ENCODE measurements at places on chromosomes 13 and 19.

DNA sequence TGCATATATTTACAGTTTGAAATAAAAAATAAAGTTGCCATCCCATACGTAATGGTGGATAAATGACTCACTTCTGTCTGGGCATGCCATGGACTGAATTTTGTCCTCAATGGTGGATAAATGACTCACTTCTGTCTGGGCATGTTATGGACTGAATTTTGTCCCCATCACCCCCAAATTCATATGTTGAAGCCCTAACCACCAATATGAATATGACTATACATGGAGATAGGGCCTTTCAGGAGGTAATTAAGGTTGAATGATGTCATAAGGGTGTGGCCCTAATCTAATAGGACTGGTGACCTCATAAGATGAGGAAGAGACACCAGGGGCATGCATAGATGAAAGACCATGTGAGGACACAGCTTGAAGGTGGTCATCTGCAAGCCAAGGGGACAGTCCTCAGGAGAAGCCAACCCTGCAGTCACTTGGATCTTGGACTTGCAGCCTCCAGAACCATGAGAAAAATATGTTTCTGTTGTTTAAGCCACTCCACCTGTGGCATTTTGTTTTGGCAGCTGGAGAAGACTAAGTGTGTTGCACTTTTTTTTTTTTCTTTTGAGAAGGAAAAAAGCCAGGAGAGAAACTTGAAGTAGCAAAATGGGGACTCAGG is 41.8 kb downstream of the RFC3 start:
- DNase-seq: no peak

- peak; percentile 8 for DNase-seq
These were observed 441.5 kb upstream of the KLF12 start for GRCh38 chr13:74575729-74576125.

GRCh38 chr13:77323858-77324257 is 3.0 kb downstream of the MYCBP2 start:
- no peak for DNase-seq

DNA sequence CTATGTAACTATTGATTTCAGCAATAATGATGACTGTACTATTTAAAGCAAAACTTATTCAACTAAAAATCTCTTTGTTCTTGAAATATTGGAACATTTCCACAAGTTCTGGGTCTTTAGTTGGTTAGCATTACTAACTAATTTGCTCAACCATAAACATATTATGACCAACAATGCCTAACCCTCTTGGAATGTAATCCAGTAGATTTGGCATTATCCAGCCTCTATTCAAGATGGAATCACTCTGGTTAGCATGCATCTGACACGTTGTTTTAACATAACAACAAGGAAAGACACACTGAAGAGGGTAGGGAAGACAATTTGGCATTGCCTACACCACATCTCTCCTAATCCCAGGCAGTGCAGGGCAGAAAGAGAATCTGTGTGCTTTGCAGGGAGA is 941.3 kb upstream of the PCDH20 start:
- DNase-seq: no peak

- DNase-seq: no peak
These were observed 20.7 kb downstream of the MIPEP start for GRCh38 chr13:23868521-23868920.

DNA sequence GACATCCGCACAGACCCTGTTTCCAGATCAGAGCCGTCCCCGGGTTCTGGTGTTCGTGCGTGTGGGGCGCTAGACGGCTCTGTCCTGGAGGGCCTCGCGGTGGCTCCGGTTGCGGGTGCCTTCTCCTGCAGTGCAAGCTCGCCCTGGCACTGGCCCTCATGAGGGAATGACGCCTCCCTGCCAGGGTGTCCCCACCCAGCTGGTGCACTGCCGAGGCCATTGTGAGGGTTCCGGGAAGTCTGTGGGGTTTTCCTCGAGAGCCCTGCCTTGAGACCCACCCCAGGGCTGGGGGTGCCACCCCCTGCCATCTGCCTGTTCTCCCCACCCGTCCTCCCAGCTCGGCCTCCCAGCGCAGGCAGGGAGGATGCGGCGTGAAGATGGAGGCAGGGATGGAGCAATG is 19.2 kb upstream of the GNA15 start:
- DNase-seq: no peak

- DNase-seq: no peak
These were observed 742 bp downstream of the NALCN start for GRCh38 chr13:101415358-101416174.

GRCh38 chr13:29664591-29664990 is 69.1 kb upstream of the SLC7A1 start:
- no peak for DNase-seq

DNA sequence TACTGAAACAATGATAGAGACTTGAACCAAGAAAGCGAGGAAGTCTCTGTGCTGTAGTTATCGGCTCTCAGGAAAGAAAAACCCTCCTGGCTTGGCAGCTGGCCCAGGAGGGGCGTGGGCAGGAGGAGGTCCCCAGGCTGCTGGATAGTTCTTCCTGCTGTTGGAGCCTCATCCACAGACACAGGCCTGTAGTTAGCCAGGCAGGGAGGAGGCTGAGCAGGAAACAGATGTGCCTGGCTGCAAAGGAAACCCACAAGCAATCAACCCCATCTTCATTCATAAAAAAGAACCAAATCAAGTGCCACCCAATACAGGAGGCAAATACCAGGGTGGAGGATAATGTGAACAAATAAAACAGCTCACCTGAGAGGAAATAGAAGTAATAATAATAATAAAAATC is 86.2 kb downstream of the IRS2 start:
- no peak for DNase-seq

- peak; percentile 34 for DNase-seq
These were observed 666 bp downstream of the SAMD1 start for GRCh38 chr19:14089662-14090508.

- DNase-seq: no peak
These were observed 69.2 kb downstream of the ZNF100 start for GRCh38 chr19:21698215-21698614.

DNA sequence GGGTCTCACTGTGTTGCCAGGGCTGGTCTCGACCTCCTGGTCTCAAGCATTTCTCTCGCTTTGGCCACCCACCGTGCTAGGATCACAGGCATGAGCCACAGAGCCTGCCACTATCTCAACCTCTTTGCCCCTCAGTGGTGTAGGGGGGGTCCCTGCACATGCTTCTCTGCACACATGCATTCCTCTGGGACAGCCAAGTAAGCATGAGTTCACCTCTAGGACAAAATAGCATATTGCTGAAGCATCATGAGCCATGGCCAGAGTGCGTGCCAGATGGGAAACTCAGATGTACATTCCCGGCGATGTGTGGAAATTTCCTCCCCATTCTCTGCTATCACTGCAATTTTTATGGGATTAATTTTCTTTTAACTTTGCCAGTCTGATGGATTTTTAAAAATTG is 23.1 kb downstream of the CHAF1A start:
- DNase-seq: no peak

DNA sequence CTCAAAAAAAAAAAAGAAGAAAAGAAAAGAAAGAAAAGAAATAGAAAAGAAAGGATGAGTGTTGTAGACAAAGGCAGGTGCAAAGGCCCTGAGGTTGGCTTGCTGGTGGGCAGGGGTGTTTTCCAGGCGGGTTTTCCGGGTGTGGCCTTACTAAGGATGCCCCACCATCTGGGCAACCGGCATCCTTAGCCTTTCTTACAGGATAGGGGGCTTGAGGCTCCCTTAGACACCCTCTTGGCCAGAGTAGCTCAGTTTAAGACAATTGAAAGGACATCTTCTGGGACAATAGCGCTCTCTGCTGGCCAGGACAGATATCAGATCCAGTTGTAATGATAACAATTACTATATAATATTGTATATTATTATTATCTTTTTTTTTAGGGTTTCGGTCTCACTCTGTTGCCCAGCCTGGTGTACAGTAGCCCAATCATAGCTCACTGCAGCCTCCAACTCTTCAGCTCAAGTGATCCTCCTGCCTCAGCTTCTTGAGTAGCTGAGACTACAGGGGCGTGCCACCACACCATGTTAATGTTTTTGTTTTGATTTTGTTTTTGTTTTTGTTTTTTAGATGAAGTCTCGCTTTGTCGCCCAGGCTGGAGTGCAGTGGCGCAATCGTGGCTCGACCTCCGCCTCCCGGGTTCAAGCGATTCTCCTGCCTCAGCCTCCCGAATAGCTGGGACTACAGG is 1.4 kb upstream of the QTRT1 start:
- peak; percentile 35 for DNase-seq

DNA sequence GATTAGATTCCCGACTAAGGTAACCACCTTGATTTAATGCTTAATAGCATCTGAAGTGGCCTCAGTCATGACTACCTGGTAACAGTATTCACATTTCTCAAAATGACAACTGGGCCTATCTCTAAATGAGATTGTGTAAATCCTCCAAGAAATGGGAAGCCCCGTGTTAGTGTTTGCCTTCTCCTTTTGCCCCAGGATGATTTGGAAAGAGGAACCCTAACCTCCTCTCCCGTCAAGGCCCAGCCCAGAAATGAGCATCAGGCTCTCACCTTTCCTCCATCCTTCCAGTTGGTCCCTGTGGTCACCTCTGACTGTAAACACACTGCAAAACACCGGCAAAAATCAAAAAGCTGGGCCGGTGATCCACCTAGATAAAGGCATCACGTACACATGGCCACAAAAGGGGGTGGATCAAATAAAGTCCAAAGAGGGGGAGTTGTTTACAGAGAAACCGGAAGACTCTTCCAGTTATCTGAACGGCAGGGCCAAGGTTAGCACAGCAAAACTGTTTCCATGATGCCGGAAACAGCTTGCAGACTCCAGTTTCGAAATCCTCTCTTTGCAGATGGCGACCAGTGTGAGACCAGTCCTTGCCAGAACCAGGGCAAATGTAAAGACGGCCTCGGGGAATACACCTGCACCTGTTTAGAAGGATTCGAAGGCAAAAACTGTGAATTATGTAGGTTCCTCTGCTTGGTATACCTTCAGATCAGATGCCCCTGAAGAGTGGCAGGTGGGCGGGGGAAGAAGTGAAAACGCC is 16.4 kb downstream of the F10 start:
- DNase-seq: no peak

GRCh38 chr19:42121036-42121621 is 11.1 kb downstream of the POU2F2 start:
- no peak for DNase-seq

- DNase-seq: no peak
These were observed 106.5 kb downstream of the LHFPL6 start for GRCh38 chr13:39496506-39496905.

GRCh38 chr19:3450796-3451411 is 29.4 kb downstream of the SMIM24 start:
- no peak for DNase-seq

GRCh38 chr19:13234518-13234917 is 84.3 kb downstream of the IER2 start:
- DNase-seq: peak; percentile 15

DNA sequence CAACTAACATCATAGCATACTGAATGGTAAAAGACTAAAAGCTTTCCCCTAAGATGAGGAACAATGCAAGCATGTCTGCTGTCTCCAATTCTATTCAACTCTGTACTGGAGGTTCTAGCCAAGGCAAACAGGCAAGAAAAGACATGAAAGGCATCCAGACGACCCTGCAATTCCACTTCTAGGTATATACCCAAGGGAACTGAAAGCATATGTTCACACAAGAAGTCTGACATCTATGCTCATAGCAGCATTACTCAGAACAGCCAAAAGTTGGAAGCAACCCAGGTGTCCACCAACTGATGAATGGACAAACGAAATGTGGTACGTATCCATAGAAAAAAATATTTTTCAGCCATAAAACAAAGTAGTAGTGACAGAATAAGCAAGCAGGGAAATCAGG is 39.1 kb downstream of the PEPD start:
- DNase-seq: no peak

GRCh38 chr13:20057963-20058362 is 99.4 kb downstream of the ZMYM2 start:
- DNase-seq: no peak

GRCh38 chr13:21608961-21609360 is 5.0 kb upstream of the MICU2 start:
- no peak for DNase-seq

GRCh38 chr13:73107970-73108369 is 49.2 kb downstream of the KLF5 start:
- DNase-seq: no peak

GRCh38 chr19:17671906-17672305 is 16.2 kb downstream of the UNC13A start:
- no peak for DNase-seq

DNA sequence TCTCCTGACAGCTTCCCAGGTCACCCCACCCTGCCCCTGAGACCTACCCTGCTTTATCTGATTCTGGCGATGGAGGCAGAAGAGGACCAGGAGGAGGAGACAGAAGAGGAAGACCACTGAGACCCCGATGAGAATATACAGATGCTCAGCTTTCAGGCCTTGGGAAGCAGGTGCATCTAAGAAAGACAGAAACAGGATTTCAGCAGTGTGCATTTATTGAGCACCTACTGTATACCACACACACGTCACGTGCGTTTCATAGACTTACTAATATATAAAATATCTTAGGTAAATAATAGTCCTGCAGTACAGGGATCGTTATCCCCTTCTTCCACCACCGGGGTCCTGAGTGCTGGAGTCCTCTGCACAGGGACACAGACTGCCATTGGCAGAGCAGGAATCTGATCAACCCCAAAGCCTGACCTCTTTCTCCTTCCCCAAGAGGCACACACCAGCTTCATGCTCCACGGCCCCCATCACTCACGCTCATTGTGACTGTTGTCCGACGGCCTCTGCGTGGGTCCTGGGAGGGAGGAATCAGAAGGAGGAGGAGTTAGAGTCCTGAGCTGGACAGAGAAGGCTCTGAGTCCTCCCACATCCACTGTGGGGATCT is 8.2 kb downstream of the LAIR1 start:
- no peak for DNase-seq

- no peak for DNase-seq
These were observed 35.8 kb upstream of the TM9SF2 start for GRCh38 chr13:99465454-99465853.

DNA sequence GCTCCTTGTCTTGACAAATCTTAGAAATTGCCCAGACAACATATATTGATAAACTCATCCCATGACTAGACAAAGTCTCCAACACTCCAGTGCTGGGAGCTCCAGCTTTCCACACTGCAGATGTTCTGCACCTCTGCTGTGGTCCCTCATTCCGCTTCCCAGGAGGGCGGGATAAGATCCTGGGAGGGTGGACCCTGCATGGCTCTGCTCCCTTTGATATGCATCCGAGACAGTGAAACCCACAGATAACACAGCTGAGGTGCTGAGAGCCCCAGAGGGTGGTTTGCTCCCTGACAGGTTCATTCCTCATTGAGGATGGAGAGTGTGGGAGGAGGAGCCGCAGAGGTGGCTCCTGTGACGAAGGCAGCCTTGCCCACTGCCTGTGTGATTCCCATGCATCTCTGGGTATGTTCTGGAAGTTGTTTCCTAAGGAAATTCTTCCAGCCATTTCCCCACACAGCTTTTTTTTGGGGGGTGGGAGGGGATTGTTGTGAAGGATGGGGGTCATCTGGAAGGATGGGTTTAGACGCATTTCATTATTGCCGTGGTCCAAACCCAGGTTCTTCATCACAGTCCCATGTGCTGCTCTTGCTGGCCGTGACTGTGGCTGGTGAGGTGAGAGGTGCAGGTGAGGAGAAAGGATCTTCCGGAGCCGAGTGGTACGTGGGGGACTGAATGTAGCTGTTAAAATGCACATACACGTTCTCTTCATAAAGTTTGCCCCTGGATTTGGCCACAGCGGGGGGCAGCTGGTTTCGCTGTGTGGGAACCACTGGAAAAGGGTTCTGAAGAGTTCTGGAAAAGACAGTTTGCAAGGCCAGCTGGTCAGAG is 46.4 kb downstream of the SLC7A9 start:
- DNase-seq: no peak

- no peak for DNase-seq
These were observed 607 bp downstream of the ANGPTL8 start for GRCh38 chr19:11240008-11240444.

GRCh38 chr13:105153611-105154010 is 1381.9 kb downstream of the EFNB2 start:
- no peak for DNase-seq
